ENCODE measurements at places on chromosomes 13 and 19. TPM values are rescaled to one million over a fixed set of nuclear protein-coding genes. Genes with fewer than 3 reads are reported as not detected.

- DNase-seq, result no peak
These were observed 5.2 kb upstream of the SRRM5 start for GRCh38 chr19:43606569-43607229.

DNA sequence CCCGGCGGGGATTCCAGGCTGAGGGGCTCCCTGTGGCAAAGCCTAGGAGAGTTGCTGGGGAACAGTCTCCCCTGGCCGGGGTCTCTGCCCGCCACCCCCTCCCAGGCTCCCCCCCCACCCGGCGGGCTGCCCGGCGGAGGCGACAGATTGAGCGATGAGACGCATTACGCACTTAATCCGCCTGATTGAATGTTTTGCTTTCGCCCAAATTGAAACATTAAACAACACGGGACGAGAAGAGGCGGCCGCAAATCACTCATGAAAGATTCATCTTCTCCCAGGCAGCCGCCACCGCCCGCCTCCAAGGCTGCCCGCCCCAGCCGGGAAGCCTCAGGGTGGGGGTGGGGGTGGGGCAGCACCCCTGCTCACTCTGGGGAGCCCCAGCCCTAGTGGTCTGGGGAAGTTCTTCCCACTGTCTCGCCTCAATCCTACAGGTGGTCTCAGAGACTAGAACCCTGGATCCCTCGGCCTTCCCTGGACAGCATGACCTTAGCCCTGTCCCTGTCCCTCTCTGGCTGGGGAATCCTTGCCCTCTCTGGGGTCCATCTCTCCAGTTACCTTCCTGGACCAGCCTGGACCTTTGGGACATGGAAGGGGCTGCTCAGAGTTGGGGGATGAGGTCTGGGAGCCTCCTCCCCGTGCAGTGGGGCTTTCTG is 7.6 kb upstream of the ERFL start:
- DNase-seq, result no peak

GRCh38 chr19:46745521-46746280 is at the start of gene FKRP:
Gene FKRP, plus strand, starts transcription at chr19:46746057. Its CDS starts 9,394 bp downstream, at chr19:46755451.
- no peak for DNase-seq

- DNase-seq, result peak; percentile 87
These were observed 43.9 kb downstream of the CERS4 start for GRCh38 chr19:8252922-8253589.

- DNase-seq, result peak; percentile 88
These were observed 426 bp downstream of the MYO9B start for GRCh38 chr19:17075864-17076542.

GRCh38 chr13:21849323-21849722 is 178.4 kb downstream of the FGF9 start:
- DNase-seq, result no peak

- DNase-seq, result no peak
These were observed 1.8 kb upstream of the RNF225 start for GRCh38 chr19:58393725-58394033.

- no peak for DNase-seq
These were observed 2.6 kb upstream of the PEPD start for GRCh38 chr19:33524024-33524664.

GRCh38 chr19:36527873-36528193 is 238 bp downstream of the ZNF260 start:
- no peak for DNase-seq

DNA sequence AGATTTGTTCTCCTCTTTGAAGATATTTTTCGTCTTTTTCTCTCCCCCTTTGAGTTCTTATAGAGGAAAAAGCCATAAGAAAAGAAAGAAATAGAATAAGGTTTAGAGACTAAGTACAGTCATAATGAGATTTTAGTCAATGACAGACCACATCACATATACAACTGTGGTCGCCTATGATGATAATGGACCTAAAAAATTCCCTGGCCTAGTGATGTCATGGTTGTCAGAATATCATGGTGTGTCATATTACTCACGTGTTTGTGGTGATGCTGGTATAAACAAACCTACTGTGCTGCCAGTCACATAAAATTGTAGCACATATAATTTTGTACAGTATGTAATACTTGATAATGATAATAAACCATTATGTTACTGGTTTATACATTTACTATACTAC is 1096.1 kb downstream of the OLFM4 start:
- DNase-seq, result no peak

- no peak for DNase-seq
These were observed 136.4 kb downstream of the URI1 start for GRCh38 chr19:30078381-30078910.

DNA sequence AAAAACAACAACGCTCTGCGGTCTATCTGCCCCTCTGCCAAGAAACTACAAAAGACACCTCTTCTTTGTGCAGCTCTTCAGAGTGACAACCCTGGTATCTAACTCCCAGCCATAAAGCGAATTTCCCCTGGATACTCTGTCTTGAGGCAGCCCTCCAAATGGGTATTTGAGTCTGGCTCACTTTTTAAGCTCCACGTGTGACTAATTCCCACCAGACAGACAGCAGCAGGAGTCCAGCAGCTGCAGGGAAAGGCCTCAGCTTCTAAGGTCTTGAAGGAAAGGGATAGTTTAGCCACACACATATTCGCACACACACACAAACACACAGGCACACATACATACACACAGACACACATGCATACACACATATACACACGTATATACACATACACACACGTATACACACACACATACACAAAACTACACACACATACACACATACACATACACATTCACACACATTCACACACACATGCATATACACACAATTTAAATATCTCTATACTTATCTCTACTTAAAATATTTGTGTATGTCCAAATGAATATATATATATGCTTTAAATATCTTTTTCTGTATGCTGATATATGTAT is 188.8 kb downstream of the TSHZ3 start:
- no peak for DNase-seq

GRCh38 chr19:50784710-50785109 is 5.5 kb upstream of the ACP4 start:
- DNase-seq, result no peak

- no peak for DNase-seq
These were observed 8.8 kb downstream of the ZFP28 start for GRCh38 chr19:56547535-56547934.

DNA sequence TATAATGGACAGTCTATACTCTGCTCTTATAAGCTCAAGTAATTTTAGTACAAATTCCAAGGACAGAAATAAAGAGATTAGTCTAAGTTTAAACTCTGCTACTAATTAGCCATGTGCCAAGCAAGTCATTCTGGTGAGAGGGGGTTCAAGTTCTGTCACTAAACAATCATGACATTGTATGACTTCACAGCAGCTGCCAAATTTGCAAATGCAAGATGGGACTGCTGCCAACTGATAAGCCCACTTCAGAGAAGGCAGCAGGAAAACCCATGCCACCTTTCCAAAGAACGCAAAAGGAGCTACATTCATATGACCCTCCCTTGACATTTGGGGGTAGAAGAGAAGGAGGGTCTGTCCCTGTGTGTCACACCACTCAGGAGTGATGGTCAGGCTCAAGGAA is 60.7 kb upstream of the RFXAP start:
- no peak for DNase-seq

DNA sequence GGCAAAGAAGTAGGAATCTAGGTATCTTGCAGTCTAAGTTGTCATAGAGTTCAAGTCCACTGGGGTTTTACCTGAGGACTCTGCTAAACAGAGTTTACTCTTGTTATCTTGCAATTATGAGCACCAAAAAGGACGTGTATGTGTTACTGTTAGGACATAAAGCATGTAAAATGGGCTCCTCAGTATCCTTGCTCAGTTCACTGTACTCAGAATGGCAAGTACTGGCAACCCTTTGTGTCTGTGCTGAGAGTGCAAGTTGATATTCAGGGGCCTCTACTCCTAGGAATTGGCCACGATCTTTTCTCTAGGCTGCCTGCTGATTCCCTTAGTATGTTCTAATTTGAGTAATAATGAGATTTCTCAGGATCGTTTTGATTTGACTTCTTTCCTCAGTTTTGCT is 13.3 kb downstream of the TDRD3 start:
- no peak for DNase-seq

- DNase-seq, result no peak
These were observed 23.8 kb downstream of the ATP11A start for GRCh38 chr13:112713517-112714253.

DNA sequence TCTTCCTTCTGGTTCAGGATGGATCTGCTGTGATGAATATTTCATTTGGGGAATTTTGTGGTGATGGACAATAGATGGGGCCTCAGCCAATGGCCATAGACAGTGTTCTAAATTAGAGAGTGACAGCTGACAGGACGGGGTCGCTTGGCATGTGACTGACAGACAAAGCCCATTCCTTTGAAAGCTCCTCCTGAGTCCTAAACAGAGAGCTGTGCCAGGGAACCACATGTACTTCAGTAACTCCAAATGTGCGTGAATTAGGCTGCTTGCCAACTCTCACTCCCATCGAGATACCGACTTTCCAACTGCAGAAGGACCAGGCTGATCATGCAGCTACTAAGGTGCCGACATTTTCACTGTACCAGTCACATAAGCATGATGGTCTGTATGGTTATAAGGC is 187.7 kb downstream of the SHISA2 start:
- DNase-seq, result no peak

- peak; percentile 45 for DNase-seq
These were observed 2.7 kb upstream of the MIDN start for GRCh38 chr19:1245494-1246264.

- no peak for DNase-seq
These were observed 5.5 kb downstream of the C2CD4C start for GRCh38 chr19:403221-404027.

DNA sequence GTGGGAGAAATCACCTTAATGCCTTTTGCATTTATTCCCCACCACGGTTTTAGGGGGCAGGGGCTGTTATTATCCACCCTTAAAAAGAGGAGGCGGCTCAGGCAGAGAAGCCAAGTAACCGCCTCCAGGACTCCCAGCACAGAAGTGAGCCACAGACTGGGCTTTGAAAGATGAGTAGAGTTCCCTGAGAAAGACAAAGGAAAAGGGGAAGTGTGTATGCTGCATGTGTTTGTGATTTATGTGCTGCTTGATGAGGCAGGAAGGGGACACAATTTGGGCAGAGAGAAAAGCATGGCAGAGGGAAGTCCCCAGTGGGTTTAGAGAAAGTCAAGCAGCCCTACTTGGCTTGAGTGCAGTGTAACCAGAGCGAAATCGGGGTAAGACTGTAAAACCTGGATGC is 85.0 kb downstream of the DOCK9 start:
- DNase-seq, result no peak

GRCh38 chr19:29668746-29669609 is 3.7 kb downstream of the PLEKHF1 start:
- no peak for DNase-seq

The MYADM gene
- total RNA-seq, result 197 TPM

The LGALS7B gene
- total RNA-seq, result not detected

The PCP2 gene
- 1.6 TPM for total RNA-seq

The SPINT2 gene
- total RNA-seq, result 206 TPM

The GRIK5 gene
- total RNA-seq, result 0.29 TPM

The RXFP2 gene
- total RNA-seq, result not detected

The ADPRHL1 gene
- 2.0 TPM for total RNA-seq

The KLK12 gene
- not detected for total RNA-seq

The CALR3 gene
- not detected for total RNA-seq
